ENCODE measurements at places on chromosomes 11 and 22.
A peak's percentile ranks its signal among the peaks of the same experiment; 100 is the strongest.

GRCh38 chr11:56624661-56625110 lies 10.0 kb upstream of the OR5M1 start:
- DNase-seq = no peak

DNA sequence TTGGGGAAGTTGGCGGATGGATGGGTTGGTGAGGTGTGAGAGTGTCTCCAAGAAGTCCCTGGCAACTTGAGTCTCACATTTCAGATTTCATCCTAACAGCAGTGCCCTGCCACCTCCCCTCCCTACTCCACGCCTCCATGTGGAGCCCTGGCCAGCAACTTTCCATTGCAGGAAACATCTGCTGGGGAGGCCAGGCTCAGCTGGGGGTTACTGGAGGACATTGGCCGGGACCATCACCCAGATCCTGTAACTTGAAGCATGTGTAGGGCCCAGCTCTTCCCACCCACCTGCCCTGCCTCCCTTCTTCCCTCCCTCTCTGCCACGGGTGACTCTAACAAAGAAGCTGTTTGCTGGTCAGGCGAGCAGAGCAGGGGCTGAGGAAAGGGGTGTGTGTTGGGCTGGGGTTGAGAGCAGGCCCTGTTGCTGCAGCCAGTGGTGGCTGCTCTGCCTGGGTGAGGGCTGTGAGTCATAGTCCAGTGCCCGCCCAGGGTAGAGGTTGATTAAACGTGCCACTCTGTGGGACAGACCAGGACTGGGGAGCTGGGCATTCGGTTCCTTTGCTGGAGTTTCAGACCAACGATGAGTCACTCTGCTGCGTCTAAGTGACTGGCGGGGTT lies 64.0 kb downstream of the SCN3B start:
- no peak for DNase-seq

GRCh38 chr11:107252429-107253161 lies 205.0 kb downstream of the CWF19L2 start:
- DNase-seq = no peak

DNA sequence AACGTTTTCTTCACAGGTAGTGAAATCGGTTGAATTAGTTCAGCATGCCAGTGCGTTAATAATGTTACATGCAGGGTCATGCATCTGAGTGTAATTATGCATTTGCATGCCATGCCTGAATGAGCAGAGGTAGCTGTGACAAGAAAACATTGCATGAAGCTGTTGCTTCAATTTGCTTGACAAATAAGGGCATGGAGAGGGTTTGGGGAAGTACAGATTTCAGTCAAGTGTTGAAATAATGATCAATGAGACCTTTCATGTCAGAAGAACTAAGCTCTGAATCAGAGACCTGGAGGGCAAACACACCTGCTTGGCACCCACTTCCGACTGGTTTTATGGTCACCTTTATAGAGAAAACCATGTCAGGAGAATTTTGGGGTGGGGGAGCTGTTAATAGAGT lies 221.4 kb downstream of the DBX1 start:
- DNase-seq = no peak

DNA sequence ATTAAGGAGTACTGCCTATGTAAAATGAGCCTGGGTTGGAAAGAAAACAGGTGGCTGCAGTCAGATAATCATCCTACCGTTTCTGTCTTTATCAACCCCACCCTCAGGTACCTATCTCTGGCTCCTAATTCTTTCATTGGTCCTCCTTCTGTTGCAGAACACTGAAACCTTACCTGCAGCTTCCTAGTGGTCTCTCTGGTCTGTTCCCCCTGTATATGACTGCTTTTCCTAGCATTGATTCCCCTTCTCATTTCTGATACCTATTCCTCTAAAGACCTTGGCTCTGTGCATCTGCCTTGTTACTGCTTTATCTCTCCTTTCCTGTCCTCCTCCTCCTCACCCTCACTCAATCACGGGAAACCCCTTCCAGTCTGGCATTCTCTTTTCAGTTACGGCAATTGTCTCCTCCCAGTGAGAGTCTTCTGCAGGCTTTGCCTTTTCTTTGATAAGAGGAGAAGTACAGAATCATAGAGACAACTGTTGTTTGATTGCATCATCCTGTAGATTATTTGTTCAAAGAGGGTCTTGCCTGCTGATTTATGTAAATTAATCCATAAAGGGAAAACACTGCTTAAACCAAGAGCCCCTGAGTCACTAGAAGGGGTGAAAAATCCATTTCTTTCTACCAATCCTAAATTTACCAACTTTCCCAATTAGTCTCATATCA lies 301.2 kb downstream of the AASDHPPT start:
- no peak for DNase-seq

DNA sequence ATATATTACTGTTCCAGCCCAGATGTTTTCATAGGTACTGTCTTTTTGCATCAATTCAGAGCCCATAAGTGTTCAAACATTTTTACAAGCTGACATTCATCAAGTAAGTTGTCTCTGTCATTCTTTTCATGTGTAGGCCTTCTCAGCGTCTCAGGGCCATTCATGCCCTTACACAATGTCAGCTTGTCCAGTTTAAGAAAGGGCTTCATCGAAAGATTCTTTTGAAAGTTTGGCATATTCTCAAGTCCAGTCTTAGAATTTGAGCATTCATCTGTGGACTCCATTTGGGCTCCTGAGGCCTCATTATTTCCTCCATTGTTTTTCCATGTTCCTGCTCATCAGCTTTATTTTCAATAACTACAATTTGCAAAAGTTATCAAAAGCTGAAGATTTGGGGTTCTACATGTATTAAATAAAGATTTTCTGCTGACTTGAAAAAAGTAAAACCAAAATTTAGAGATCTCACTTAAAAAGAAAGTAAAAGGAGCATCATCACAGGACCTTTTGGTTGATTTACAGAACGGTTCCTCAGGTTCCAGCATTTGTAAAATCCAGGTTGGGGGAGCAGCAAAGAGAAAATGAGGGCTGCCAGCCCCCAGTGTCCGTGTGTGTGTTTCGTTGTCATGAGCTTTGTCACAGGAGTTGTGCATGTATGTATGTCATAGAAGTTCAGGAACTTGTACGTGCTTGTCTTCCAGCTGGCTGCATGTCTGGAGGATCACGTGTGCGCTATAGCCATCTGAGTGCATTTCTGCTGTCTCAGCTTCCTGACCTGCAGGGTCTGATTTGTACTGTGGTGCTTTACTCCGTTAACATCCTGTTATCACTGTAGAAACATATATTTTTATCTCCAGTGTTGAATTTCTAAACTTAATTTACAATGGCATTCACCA lies 15.6 kb downstream of the MOV10L1 start:
- no peak for DNase-seq

GRCh38 chr11:47257517-47258316 lies at the start of gene NR1H3:
Gene NR1H3, plus strand, starts transcription at chr11:47257996. Its CDS starts 1,221 bp downstream, at chr11:47259217.
- DNase-seq = peak; percentile 86

GRCh38 chr11:113725913-113726312 lies 19.8 kb upstream of the TMPRSS5 start:
- no peak for DNase-seq

DNA sequence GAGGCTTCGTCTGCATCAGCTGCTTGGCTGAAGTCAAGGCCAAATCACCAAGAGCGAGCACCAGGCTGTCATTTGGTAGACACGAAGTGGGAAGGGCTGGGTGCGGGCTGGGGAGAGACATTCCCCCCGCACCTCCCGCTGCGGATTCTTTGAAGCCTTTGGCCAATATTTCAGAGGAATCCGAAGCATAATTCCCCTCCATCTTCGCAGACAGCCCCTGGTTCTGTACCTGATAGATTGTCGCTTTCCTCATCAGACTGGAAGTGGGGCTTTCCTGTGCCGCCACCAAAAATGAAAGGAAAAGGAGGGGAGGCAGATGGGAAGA lies 15.3 kb downstream of the BLID start:
- peak; percentile 47 for DNase-seq

DNA sequence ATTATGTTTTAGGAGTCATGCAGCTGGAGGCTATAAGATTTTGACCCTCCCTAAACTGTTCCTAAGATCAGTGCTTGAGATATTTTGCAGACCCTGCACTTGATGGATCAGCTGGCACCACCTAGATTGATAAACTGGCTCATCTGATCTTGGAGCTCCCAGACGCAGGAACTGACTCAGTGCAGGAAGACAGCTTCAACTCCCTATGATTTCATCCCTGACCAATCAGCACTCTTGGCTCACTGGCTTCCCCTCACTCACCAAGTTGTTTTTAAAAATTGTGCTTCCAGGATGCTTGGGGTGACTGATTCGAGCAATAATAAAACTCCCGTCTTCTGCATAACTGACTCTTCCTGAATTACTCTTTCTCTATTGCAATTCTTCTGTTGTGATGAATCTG lies 637.5 kb upstream of the FAT3 start:
- DNase-seq = no peak

- DNase-seq = no peak
Measured at GRCh38 chr22:47190276-47190956, 428.0 kb downstream of the TBC1D22A start.

- peak; percentile 33 for DNase-seq
Measured at GRCh38 chr11:47233989-47234668, 14.5 kb downstream of the ACP2 start.

- DNase-seq = no peak
Measured at GRCh38 chr11:44987506-44987905, 36.8 kb upstream of the TP53I11 start.

- no peak for DNase-seq
Measured at GRCh38 chr22:45582236-45582954, 79.7 kb downstream of the FBLN1 start.

DNA sequence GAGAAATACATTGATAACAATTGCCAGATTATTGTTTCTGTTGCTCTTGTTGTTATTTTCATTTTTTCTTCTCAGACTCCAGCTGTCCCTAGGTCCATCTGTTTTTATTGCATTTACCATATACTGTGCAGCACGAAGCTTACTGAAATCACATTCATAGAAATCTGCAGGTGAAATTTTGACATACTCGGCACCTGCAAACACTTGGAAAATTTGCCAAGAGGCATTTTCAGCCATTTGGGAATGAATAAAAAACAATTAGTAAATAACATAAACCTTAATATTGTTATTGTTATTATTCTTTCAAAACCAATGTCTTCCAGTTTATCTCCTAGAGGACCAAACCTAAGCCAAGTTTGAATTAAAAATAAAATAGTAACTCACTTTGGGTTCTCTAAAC lies 2357.2 kb downstream of the LRRC4C start:
- no peak for DNase-seq

DNA sequence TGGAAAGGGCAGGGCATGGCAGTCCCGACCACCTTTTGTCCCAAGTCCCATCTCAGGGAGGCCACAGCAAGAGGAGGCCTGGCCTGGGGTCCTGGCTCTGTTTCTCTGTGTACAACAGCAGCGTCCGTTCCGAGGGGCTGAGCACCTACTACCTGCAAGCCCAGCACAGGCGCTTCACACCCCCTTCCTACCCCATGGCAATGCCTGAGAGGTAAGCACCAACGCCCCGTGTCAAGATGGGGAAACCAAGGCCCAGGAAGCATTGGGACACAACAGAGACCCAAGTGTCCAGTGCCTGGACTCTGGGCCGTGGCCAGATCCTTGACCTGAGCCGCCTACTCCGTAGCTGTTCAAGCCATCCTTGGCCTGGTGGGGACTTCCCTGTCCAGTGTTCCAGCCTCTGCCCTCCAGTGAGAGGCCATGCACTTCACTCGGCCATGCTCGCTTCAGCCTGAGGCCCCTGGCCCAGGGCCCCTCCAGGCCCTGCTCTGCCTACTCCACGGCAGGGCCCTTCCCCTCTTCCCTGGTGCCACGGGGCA lies 14.3 kb upstream of the TCF20 start:
- no peak for DNase-seq

DNA sequence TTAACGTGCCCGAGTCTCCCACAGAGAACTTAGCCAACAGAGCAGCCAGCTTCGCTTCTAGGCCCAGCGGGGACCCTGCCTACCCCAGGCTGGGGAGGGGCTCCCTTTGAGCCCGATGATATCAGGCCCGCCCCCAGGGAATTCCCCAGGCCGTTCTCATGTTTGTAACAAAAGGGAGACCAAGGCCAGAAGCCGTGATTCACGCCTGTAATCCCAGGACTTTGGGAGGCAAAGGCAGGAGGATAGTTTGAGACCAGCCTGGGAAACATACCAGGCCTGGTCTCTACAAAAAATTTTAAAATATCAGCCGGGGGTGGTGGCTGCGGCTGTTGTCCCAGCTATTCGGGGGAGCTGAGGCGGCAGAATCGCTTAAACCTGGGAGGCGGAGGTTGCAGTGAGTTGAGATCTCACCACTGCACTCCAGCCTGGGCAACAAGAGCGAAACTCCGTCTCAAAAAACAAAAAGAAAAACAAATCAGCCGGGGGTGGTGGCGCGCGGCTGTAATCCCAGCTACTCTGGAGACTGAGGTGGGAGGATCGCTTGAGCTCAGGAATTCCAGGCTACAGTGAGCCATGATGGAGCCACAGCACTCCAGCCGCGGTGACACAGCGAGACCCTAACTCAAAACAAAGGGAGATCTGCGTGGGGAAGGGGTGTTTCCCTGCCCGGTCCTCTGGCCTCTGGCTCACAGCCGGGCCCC lies 1.7 kb downstream of the DRD4 start:
- DNase-seq = no peak

- DNase-seq = no peak
Measured at GRCh38 chr11:125990244-125990643, 44.4 kb downstream of the VSIG10L2 start.

DNA sequence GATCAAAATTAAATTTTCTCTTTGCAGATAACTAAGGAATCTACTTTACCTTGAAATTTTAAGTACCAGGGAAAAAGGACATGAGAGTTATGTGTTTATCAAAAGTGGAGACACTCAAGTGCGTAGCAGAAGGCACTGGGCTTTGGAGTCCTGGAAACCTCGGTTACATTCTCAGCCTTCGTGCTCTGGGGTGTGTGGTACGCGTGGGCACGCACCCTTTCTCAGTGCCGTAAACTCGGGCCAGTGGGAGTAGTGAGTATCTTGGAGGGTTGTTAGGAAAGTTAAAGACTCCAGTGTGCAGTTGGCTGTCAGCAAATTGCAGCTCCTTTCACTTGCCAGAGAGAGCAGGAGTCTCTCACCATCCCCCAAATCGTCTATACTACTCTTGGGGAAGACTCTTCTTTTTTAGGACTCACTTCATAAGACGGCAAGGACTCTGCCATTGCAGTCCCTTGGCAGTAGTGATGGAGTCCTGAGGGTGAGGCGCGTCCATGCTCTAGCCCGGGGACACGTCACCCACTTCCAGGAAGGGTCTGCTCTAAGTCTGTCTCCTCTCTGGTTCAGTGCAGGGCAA lies 171.8 kb downstream of the TBC1D22A start:
- DNase-seq = no peak

- no peak for DNase-seq
Measured at GRCh38 chr11:93059117-93059957, 89.9 kb downstream of the MTNR1B start.

DNA sequence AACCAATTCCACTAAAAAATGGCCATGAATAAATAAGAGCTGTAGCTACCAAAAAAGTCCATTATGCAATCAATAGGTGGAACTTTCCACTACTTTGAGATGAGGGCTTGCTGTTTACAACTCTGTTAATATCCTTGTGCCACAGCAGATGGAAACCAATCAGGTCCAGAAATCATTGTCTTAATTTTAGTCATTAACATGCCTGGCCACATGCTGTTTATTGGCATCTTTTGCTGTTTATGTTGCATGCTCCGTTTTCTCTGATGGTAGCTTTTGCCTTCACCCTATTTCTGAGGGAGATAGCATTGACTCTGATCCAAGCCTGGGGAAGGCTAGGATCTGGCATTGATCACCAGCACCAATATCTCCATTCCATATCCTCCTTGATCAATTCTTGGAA lies 192.9 kb upstream of the SEZ6L start:
- DNase-seq = no peak
